ENCODE measurements at places on chromosomes 5 and 9. TPM values are rescaled to one million over a fixed set of nuclear protein-coding genes. Genes with fewer than 3 reads are reported as not detected.

The PPIC gene
- 7.2 TPM for total RNA-seq

The FST gene
- 4.4 TPM for total RNA-seq

The MYOT gene
- total RNA-seq, result 1.8 TPM

The GEMIN5 gene
- total RNA-seq, result 22.6 TPM

The DPP7 gene
- 38.8 TPM for total RNA-seq

The LHX6 gene
- total RNA-seq, result 22.1 TPM

The MFAP3 gene
- 161 TPM for total RNA-seq

The SLC6A18 gene
- total RNA-seq, result not detected

The SH3RF2 gene
- total RNA-seq, result 1.2 TPM

The IL33 gene
- total RNA-seq, result 17.5 TPM

The QRFP gene
- not detected for total RNA-seq

The EFNA5 gene
- total RNA-seq, result 22.6 TPM

The FABP6 gene
- total RNA-seq, result 14.8 TPM

The CDH18 gene
- 69.4 TPM for total RNA-seq

The IFNA16 gene
- total RNA-seq, result not detected

The RELL2 gene
- 18.9 TPM for total RNA-seq

The RMRP gene
- 144,204 TPM for total RNA-seq

The TESK1 gene
- total RNA-seq, result 20.1 TPM

The CARD9 gene
- total RNA-seq, result 2.3 TPM

The IFNA10 gene
- total RNA-seq, result not detected

The SLC6A19 gene
- not detected for total RNA-seq

The ECSCR gene
- total RNA-seq, result 11.3 TPM

The CDC20B gene
- total RNA-seq, result 1.6 TPM

The TMED9 gene
- 44.8 TPM for total RNA-seq

The ALDH1A1 gene
- 20.8 TPM for total RNA-seq

The ACOT12 gene
- total RNA-seq, result 5.1 TPM

The TMEM215 gene
- 9.0 TPM for total RNA-seq

The RICTOR gene
- total RNA-seq, result 64.1 TPM

The C1QTNF3 gene
- total RNA-seq, result 16.1 TPM

The CXXC5 gene
- total RNA-seq, result 53.5 TPM

The TRIM32 gene
- 26.5 TPM for total RNA-seq

The ANKRD18A gene
- total RNA-seq, result 11.3 TPM

The PRR7 gene
- total RNA-seq, result 17.1 TPM

The GZMA gene
- total RNA-seq, result not detected

The SVEP1 gene
- total RNA-seq, result 4.4 TPM

The SURF1 gene
- 17.8 TPM for total RNA-seq

The PTGES gene
- 9.5 TPM for total RNA-seq

The HRH2 gene
- total RNA-seq, result 4.8 TPM

The FBP2 gene
- total RNA-seq, result 0.23 TPM

The WNT8A gene
- 0.23 TPM for total RNA-seq

The HSPB3 gene
- not detected for total RNA-seq

The CD72 gene
- 0.46 TPM for total RNA-seq

The PPP3R2 gene
- 0.92 TPM for total RNA-seq
